ENCODE measurements at places on chromosomes 16 and 17. TPM values are rescaled to one million over a fixed set of nuclear protein-coding genes. Genes with fewer than 3 reads are reported as not detected.

CNEP1R1 gene
- total RNA-seq = 21.6 TPM

TPSD1 gene
- not detected for total RNA-seq

CA7 gene
- total RNA-seq = not detected

CACNG5 gene
- total RNA-seq = not detected

KRT20 gene
- total RNA-seq = not detected

KRTAP4-9 gene
- not detected for total RNA-seq
